ENCODE measurements at places on chromosomes 4 and X. TPM values are rescaled to one million over a fixed set of nuclear protein-coding genes. Genes with fewer than 3 reads are reported as not detected.

DNA sequence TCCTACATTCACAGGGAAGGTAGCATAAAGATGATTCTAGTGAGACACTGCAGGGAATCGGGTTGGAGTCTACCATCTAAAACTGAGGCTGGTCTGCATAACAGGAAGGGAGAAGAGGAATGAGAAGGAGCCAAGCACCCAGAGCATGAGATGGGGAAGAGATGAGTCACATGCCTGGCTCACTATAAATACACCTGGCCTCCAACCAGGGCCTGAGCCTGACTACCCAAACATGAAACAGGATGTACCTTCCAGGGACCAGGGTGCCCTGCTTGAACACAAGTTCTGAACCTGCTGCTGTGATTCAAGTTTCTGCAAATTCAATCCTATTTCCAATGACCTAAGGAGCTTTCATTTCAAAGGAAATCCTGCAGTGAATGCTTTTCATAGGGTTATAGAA lies 24.9 kb downstream of the CD99L2 start:
- H3K36me3 ChIP-seq, result no peaks in the 10 kb centered on the region
- DNase-seq, result no peak
- H3K27ac ChIP-seq, result no peak overlapping the region
- no peaks in the 10 kb centered on the region for H3K27me3 ChIP-seq

GRCh38 chr4:24024605-24025004 lies 134.8 kb upstream of the PPARGC1A start:
- H3K4me1 ChIP-seq, result no peaks in the 10 kb centered on the region
- H3K27ac ChIP-seq, result no peak overlapping the region
- peaks cover 10% of the 10 kb centered on the region for H3K27me3 ChIP-seq
- no peak for DNase-seq

The BEX1 gene
- polyA plus RNA-seq, result 30.8 TPM

DNA sequence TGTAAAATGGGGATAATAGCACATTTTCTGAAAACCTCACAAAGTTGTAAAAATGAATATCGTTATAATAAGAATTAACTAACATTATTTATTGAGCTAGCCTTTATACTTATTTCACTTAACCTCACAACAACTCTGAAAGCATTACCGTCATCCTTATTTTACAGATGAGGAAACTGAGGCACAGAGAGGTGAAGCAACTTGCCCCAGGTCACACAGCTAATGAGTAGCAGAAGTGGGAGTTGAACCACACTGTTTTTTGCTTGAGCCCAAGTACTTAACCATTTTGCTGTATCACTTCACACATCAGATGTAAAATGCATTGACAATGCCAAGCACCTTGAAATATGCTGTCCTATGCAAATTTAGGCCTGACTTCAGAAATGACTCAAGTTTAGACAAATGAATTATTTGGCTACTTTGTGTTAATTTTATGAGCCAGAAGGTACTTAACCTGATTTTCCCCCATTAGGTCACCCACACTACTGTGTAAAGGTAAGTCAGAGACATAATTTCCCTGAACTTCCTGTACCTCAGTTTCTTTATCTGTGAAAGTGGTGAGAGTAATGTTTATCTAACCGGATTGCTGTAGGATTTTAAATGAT lies 23.1 kb downstream of the CD40LG start:
- no peaks in the 10 kb centered on the region for H3K27me3 ChIP-seq
- H3K4me3 ChIP-seq, result no peak overlapping the region
- no peak overlapping the region for H3K27ac ChIP-seq

DNA sequence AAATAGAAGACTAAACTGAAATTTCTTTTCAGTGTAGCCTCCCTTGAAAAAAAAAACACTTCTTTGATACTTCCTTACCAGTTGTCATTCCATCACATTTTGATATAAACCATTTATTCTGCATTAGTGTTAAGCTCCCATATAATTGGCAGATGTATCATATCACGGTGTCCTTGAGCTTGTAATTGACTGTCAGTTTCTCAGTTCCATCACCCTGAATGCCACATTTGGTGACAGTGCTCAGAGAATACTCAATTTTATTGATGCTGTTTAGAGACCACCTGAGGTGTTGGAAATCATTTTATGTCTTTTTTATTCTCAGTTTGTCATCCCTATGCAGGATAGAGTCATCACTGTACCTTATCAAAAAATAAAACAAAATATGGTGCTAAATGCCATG lies 1528.2 kb downstream of the RAPGEF2 start:
- H3K4me1 ChIP-seq, result no peaks in the 10 kb centered on the region
- H3K27ac ChIP-seq, result no peak overlapping the region
- no peaks in the 10 kb centered on the region for H3K36me3 ChIP-seq
- no peak for DNase-seq

GRCh38 chr4:93855926-93856325 lies 27.4 kb downstream of the ATOH1 start:
- H3K36me3 ChIP-seq, result no peaks in the 10 kb centered on the region
- no peak for DNase-seq
- peaks cover 2% of the 10 kb centered on the region for H3K4me1 ChIP-seq
- H3K27me3 ChIP-seq, result no peaks in the 10 kb centered on the region

GRCh38 chr4:83040269-83040668 lies 5.3 kb downstream of the COPS4 start:
- H3K36me3 ChIP-seq, result peaks cover 16% of the 10 kb centered on the region
- no peak overlapping the region for H3K27ac ChIP-seq
- H3K27me3 ChIP-seq, result no peaks in the 10 kb centered on the region
- peaks cover 4% of the 10 kb centered on the region for H3K4me1 ChIP-seq

- no peak for DNase-seq
- H3K4me1 ChIP-seq, result no peaks in the 10 kb centered on the region
- no peak overlapping the region for H3K27ac ChIP-seq
- H3K4me3 ChIP-seq, result no peak overlapping the region
- no peaks in the 10 kb centered on the region for H3K36me3 ChIP-seq
Observed at GRCh38 chrX:72408885-72409284, 103.2 kb upstream of the CITED1 start.

GRCh38 chr4:5788144-5788543 lies 77.1 kb downstream of the EVC start:
- H3K27ac ChIP-seq, result no peak overlapping the region
- no peaks in the 10 kb centered on the region for H3K4me1 ChIP-seq
- H3K4me3 ChIP-seq, result no peak overlapping the region
- H3K36me3 ChIP-seq, result no peaks in the 10 kb centered on the region

All from small intestine (tissue), 16 donors.